ENCODE measurements at places on chromosomes 12 and 14. TPM values are rescaled to one million over a fixed set of nuclear protein-coding genes. Genes with fewer than 3 reads are reported as not detected.

Gene MOAP1
- 109 TPM for total RNA-seq

Gene OTX2
- not detected for total RNA-seq

Gene PAX9
- total RNA-seq = not detected

Gene OASL
- 18.5 TPM for total RNA-seq

Gene SSPN
- 0.10 TPM for total RNA-seq
